ENCODE measurements at places on chromosomes 2 and 18.

GRCh38 chr2:28636491-28636890 is 115.1 kb upstream of the PPP1CB start:
- no peak for DNase-seq

- no peak for DNase-seq
Observed at GRCh38 chr18:70991577-70991976, 702.7 kb downstream of the SOCS6 start.

DNA sequence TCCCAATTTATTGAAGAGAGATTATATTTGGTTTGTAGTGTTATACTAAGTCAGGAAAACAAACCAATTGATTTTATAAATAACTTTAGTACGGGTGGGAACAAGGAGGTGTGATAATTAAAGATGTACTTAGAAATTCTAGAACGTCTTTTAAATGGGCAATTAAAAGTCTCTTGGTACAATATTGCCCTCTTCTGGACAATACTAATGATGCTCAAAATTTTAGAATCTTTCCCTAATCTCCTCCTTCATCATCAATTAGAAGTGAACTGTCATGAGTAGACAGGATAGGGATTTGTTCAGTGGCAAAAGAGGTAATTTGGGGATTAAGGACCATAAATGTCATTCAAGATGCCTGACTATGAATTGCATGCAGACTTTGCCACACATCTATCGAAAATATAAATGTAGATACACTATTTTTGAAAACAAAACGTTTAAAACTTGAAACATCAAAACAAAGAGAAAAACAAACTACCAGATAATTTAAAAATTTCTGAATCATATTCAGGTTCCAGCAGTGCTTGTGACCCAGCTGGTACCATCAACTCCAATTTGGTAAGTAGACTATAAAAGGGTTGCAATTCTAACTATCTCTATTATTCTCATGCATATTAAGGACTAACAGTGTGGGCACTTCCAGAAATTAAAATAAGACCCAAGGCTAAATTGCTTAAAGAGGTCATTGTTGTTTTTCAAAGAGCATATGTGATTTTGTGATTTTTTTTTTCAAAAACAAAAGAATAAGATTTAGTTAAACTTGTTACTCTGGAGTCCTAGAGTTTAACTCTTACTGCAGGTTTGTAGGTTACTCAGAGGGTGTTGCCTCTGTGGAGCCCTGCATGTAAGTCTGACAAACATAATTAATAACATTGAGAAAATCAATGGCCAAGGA is 123.5 kb downstream of the LAMA3 start:
- DNase-seq: no peak

GRCh38 chr2:176865336-176865735 is 347.3 kb upstream of the HNRNPA3 start:
- no peak for DNase-seq
